NCI-H226 (cell line): ENCODE measurements at places on chromosomes 7 and 10.

- no peak for DNase-seq
Observed at GRCh38 chr7:48045195-48045765, 9.9 kb downstream of the C7orf57 start.

- DNase-seq: no peak
Observed at GRCh38 chr7:112452102-112452888, 2.0 kb downstream of the IFRD1 start.

- no peak for DNase-seq
Observed at GRCh38 chr10:122566632-122567031, 6.1 kb downstream of the DMBT1 start.

GRCh38 chr7:47294556-47295222, 287.2 kb downstream of the TNS3 start:
- DNase-seq: no peak
